IMR-90 (cell line): ENCODE measurements at places on chromosomes 7 and 10. TPM values are rescaled to one million over a fixed set of nuclear protein-coding genes. Genes with fewer than 3 reads are reported as not detected.

The JCAD gene
- 16.8 and 18.9 TPM in 2 replicates for total RNA-seq

The SPDYE6 gene
- not detected in 2 replicates for total RNA-seq

The PRSS2 gene
- total RNA-seq, result not detected in 2 replicates

- no peaks in the 10 kb centered on the region for H3K36me3 ChIP-seq
- no peaks in the 10 kb centered on the region; the same call in 1 of the 2 replicates for H3K27me3 ChIP-seq
- H3K27ac ChIP-seq, result peak overlapping the region; percentile 60
- H3K4me3 ChIP-seq, result no peak overlapping the region
- DNase-seq, result peak; percentile 92
Observed at GRCh38 chr7:1520539-1521234, 9.8 kb upstream of the MAFK start.

DNA sequence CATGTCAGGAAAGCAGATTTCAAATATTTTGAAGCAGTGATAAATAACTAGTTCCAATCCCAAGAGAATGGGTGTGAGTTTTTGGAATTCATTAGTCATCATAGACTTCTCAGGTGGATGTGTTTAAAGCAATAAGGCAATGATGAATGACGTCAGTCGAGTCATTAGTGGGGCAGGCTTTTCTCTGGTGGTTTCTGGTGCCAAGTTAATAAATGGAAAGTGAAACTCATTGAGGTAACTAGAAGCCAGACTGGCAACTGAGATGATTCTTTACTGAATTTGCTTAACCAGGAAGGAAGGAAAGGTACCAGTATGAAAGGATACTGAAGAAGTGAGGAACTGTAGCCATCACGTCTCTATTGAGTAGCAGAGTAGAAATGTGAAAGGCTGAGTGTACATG is 311.0 kb downstream of the GPAM start:
- H3K4me1 ChIP-seq, result no peaks in the 10 kb centered on the region
- H3K27me3 ChIP-seq, result no peaks in the 10 kb centered on the region
- DNase-seq, result no peak
- H3K27ac ChIP-seq, result no peak overlapping the region
- H3K4me3 ChIP-seq, result no peak overlapping the region

DNA sequence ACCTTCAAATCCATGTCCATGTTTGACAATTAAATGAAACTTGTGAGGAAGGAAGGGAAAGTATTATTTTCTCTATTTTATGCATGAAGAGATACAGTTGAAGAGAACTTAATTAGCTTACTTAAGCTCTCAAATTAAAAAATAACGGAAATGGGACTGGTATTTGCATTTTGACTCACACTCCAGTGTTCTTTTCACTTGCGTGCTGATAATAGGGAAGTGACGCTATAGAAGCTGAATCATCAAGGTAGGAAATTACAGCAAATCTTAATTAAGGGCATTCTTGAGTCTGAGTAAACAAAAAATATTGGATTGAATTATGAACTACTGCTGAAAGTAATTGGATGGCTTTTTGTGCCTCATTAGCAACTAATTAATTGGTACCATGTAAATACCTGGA is 44.0 kb upstream of the NPVF start:
- H3K27me3 ChIP-seq, result 0 out of 2 replicates have a peak, but pooled peaks cover 3% of the 10 kb centered on the region
- no peak overlapping the region for H3K27ac ChIP-seq
- H3K4me1 ChIP-seq, result no peaks in the 10 kb centered on the region
- H3K4me3 ChIP-seq, result no peak overlapping the region
- no peaks in the 10 kb centered on the region for H3K36me3 ChIP-seq
